ENCODE measurements at places on chromosomes 1 and 21.
A peak's percentile ranks its signal among the peaks of the same experiment; 100 is the strongest.

GRCh38 chr1:25342846-25343245 lies 4.7 kb downstream of the TMEM50A start:
- H3K27me3 ChIP-seq: no peaks in the 10 kb centered on the region
- no peak for DNase-seq
- H3K36me3 ChIP-seq: peaks cover 17% of the 10 kb centered on the region
- H3K4me1 ChIP-seq: peaks cover 3% of the 10 kb centered on the region
- H3K4me3 ChIP-seq: no peak overlapping the region
- peak overlapping the region; percentile 87 for H3K27ac ChIP-seq

GRCh38 chr1:234433563-234434285 lies 45.3 kb downstream of the TARBP1 start:
- DNase-seq: no peak
- peaks cover 40% of the 10 kb centered on the region for H3K36me3 ChIP-seq
- no peak overlapping the region for H3K4me3 ChIP-seq
- H3K27ac ChIP-seq: no peak overlapping the region

DNA sequence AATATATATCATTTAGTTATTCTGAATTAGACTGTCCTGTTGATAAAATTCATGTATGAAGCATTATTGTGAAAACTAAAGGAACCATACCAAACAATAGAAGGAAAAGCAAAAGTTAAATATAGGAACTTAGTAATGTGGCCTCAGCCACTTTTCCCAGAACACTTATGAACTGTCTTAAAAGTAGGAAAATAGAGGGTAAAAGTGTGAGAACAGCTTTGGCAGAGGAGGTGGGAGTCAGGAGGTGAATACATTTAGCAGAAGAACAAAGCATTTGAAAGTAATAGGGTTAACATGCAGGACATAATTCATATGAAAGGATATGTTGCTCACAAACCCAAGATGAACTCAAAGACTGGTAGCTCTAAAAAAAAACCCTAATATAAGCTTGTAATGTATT lies 121.9 kb downstream of the KCNT2 start:
- H3K27ac ChIP-seq: no peak overlapping the region
- H3K4me1 ChIP-seq: no peaks in the 10 kb centered on the region
- no peaks in the 10 kb centered on the region for H3K36me3 ChIP-seq
- DNase-seq: no peak
- no peaks in the 10 kb centered on the region for H3K27me3 ChIP-seq

GRCh38 chr1:200448034-200448762 lies 38.4 kb upstream of the ZNF281 start:
- DNase-seq: no peak
- H3K36me3 ChIP-seq: no peaks in the 10 kb centered on the region
- H3K4me3 ChIP-seq: no peak overlapping the region
- H3K4me1 ChIP-seq: no peaks in the 10 kb centered on the region
- no peak overlapping the region for H3K27ac ChIP-seq

GRCh38 chr21:31382060-31382459 lies 38.0 kb upstream of the TIAM1 start:
- DNase-seq: no peak
- H3K27me3 ChIP-seq: no peaks in the 10 kb centered on the region
- H3K4me1 ChIP-seq: no peaks in the 10 kb centered on the region
- no peak overlapping the region for H3K4me3 ChIP-seq
- no peaks in the 10 kb centered on the region for H3K36me3 ChIP-seq

GRCh38 chr1:78759881-78760280 lies 110.2 kb downstream of the IFI44 start:
- no peaks in the 10 kb centered on the region for H3K36me3 ChIP-seq
- H3K4me1 ChIP-seq: no peaks in the 10 kb centered on the region
- no peak for DNase-seq
- H3K4me3 ChIP-seq: no peak overlapping the region
- no peaks in the 10 kb centered on the region for H3K27me3 ChIP-seq
- no peak overlapping the region for H3K27ac ChIP-seq

DNA sequence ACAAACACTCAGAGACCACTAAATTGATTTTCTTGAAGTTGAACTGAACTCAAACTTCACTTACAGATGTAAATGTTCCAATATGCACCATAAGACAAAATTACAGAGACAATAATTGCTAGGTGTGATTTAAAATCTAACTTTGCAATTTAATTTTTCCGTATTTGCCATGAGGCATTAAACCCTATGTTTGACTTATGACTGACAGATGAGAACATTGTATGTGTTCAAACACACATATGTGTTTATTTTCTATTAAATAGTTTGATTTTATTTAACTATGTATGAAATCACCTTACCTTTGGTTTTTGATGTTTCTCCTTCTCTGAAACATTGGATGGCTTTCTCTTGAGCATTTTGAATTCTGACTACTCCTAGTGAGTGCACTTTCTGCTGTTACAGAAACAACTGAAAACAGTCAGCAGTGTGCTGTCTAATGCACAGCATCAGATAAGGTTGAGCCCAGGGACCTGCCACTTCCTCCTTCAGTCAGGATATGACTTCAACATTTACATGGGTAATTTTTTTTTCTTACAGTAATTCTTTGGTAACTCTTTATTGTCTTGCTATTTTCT lies at the start of gene SAMSN1:
SAMSN1 (minus strand) TSS at position 410 of the 575 bp plus-strand sequence; CDS start at position 356, 54 bp downstream.
- no peaks in the 10 kb centered on the region for H3K36me3 ChIP-seq
- H3K27me3 ChIP-seq: no peaks in the 10 kb centered on the region
- no peak for DNase-seq
- H3K4me1 ChIP-seq: no peaks in the 10 kb centered on the region
- no peak within 1 kb of the TSS for H3K27ac ChIP-seq

DNA sequence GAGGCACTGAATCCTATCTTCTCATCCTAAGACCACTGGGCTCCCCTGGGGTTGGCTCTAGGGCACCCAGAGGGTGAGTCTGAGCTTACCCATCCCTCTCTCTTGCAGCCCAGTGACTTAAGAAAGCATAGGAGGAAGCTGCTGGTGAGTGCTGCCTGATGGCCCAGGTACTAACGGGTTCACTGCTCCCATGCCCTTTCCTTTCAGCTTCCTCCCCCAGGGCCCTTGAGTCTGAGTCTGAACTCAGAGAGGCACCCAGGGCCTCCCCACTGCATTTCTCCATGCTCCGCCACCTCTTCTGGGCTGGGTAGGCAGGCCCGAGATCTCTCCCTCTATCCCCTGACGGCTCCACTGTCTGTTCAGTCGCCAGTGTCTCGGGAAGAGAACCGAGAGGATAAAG lies 29.7 kb downstream of the PPFIA4 start:
- DNase-seq: no peak
- no peaks in the 10 kb centered on the region for H3K4me1 ChIP-seq
- H3K36me3 ChIP-seq: no peaks in the 10 kb centered on the region
- H3K27me3 ChIP-seq: no peaks in the 10 kb centered on the region
- H3K4me3 ChIP-seq: no peak overlapping the region
- H3K27ac ChIP-seq: no peak overlapping the region

DNA sequence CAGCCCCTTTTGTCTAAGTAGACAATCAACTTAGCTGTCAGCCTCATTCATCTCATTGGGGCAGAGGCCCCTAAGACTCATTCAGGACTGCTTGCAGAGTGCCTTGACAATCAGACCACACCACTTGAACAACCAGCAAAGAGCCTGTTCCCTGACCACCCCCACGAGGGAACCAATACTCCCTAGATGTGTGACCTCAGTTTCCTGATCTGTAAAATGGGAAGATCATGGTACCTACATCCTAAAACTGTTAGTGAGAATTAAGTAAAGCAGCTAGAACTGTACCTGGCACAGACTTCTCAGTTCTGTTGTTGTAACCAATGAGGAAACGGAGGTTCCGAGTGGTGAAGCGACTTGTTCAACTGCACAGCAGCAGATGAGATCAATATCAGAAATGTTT lies 298.5 kb downstream of the RRAGC start:
- peaks cover 44% of the 10 kb centered on the region for H3K27me3 ChIP-seq
- no peak for DNase-seq
- H3K36me3 ChIP-seq: no peaks in the 10 kb centered on the region
- H3K4me1 ChIP-seq: no peaks in the 10 kb centered on the region

DNA sequence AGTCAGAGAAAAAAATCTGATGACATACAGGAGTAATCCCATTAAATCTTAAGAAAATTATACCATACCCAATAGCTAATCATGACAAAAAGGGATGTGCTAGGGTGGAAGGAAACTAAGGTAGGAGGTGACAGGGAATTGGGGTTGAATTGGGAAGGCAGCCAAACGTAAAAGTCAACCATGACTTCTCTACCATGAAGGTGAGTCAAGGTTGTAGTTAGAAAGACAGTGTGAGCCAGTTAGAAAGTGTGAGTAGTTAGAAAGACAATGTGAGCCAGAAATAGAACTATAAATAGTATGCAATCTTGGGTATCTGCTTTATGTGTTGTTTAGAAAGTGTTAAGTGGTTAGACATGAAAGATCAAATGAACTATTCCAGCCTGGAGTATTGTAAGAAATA lies 556.8 kb downstream of the AGBL4 start:
- H3K4me1 ChIP-seq: no peaks in the 10 kb centered on the region
- DNase-seq: no peak
- no peak overlapping the region for H3K27ac ChIP-seq
- no peak overlapping the region for H3K4me3 ChIP-seq
- no peaks in the 10 kb centered on the region for H3K36me3 ChIP-seq

DNA sequence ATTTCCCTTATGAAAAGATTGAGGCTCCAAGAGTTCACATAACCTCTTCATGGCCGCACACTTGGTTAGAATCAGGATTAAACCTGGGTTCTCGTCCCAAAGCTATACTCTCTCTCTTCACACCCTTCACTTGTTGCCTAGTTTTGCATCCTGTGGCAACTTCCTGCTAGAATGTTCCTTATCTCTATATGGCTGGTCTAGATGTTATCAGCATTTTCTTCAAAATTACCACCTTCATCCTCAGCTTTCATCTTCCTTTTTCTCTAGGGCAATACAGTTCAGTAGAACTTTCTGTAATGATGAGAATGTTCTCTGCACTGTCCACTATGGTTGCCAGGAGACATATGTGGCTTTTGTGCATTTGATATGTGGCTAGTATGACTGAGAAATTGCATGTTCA lies 31.1 kb upstream of the BCAR3 start:
- H3K36me3 ChIP-seq: no peaks in the 10 kb centered on the region
- no peaks in the 10 kb centered on the region for H3K27me3 ChIP-seq
- H3K4me1 ChIP-seq: peaks cover 24% of the 10 kb centered on the region
- H3K27ac ChIP-seq: no peak overlapping the region

DNA sequence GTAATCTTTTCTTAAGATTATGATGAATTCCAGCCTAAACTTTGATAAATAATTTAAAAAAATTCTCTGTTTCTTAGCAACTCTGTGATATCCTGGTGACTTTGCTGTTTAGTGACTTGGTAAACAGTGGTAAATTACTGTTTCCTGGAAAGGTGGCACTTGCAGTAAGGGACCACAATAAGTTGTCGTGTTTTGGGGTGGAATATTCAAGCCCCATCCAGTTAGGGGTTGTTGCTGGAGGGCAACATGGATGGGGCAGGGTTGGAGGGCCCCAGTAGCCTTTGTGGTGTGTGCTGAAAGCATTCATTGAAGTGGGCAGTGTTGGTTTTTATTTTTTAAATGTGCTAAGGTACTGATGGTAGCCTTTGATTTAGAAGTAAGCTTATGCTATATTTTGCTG lies 30.3 kb downstream of the PRDM2 start:
- no peak overlapping the region for H3K4me3 ChIP-seq
- DNase-seq: no peak
- H3K27ac ChIP-seq: no peak overlapping the region
- H3K36me3 ChIP-seq: no peaks in the 10 kb centered on the region
- no peaks in the 10 kb centered on the region for H3K27me3 ChIP-seq

DNA sequence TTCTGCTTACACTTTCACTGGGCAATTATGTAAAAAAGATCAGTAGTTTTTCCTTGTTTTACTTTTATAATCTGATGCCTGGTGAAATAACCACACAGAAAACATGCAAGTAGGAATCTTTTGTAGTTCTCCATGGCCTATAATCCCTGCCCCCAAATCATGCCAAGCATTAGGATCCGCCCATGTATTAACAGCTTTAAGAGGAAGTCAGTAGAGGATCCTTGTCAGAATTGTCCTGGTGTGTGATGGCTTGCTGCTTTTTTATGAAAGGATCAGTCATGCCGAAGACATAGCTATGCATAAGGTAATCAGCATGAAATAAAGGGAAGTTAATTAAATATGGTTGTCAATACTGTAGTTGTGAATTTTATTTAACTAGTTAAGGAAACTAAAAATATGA lies 20.0 kb downstream of the ADGRL2 start:
- DNase-seq: no peak
- no peaks in the 10 kb centered on the region for H3K27me3 ChIP-seq
- no peaks in the 10 kb centered on the region for H3K4me1 ChIP-seq
- H3K36me3 ChIP-seq: no peaks in the 10 kb centered on the region
- no peak overlapping the region for H3K27ac ChIP-seq

- H3K27ac ChIP-seq: no peak overlapping the region
- no peak overlapping the region for H3K4me3 ChIP-seq
- H3K4me1 ChIP-seq: no peaks in the 10 kb centered on the region
- H3K36me3 ChIP-seq: no peaks in the 10 kb centered on the region
Observed at GRCh38 chr1:25674807-25675084, 58.2 kb downstream of the MAN1C1 start.

Measured in SK-N-SH (cell line).